Right lung (tissue), 10 donors: ENCODE measurements at places on chromosomes 2 and 18. TPM values are rescaled to one million over a fixed set of nuclear protein-coding genes. Genes with fewer than 3 reads are reported as not detected.

- DNase-seq: no peak
Observed at GRCh38 chr2:218727502-218728165, 17.0 kb downstream of the TTLL4 start.

GRCh38 chr2:42035241-42035640, 12.6 kb upstream of the PKDCC start:
- no peak for DNase-seq

DNA sequence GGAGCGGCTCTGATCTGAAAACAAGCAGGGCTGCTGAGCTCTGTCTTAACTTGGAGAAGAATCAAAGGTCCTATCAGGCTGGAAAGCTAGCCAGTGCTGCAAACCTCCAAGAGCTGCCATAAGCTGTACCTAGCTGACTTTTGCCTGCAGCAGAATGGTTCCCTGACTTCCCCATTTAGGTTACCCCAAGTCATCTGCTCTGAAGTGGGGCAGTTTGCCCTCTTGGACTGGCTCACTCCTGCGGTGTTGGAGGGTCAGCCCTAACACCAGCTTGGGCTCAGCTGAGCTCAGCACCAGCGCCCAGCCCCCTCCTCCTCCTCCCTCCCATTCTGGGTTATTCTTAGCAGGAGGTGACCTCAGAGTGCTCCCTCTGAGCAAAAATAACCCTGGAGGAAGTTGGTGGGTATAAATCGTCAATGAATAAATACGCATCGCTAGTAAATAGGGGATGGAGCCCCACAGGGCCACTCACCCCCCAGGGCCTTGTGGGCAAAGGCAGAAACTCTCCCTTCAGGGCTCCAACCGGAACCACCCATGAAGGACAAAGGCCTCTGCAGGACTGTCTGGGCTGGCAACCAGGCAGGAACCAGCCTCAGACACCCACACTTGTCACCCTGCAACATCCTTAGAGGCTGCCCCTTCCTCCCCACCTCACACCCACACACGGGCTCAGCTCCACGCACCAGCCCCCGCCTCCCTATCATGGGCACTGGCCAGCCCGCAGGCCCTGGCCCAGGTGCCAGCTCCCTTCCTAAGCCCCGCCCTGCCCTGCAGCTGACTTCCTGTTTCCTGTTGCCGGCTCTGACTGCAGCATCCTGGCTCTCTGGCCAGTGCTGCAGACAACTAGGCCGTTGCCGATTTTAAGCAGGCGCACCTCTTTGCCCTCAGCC, 46.9 kb downstream of the DNMT3A start:
- DNase-seq: no peak

- DNase-seq: peak; percentile 74
Observed at GRCh38 chr2:189561371-189562038, 19.1 kb downstream of the SLC40A1 start.

- DNase-seq: no peak
Observed at GRCh38 chr18:57429167-57430078, 5.8 kb upstream of the ONECUT2 start.

Gene VIL1
- 2.1 TPM for polyA plus RNA-seq

GRCh38 chr2:98034745-98035144, 39.0 kb upstream of the TMEM131 start:
- no peak for DNase-seq

DNA sequence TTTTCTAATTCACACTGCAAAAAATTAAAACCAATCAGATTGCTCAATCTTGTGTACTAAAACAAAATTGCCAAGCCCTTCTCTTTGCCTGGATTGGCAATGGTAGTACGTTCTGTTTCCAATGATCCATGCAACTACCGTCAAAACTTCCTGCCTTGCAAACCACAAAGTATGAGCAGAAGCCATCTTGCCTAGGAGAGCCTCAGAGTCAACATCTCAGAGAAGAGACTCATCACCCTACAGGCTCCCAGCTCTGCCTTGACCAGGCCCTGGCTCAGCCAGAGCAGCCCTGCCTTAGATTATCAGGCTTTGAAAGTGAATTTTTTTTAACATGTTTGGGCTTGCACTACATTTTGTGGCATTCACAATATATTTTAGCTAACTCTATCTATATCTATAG, 574.1 kb downstream of the SATB2 start:
- DNase-seq: no peak

DNA sequence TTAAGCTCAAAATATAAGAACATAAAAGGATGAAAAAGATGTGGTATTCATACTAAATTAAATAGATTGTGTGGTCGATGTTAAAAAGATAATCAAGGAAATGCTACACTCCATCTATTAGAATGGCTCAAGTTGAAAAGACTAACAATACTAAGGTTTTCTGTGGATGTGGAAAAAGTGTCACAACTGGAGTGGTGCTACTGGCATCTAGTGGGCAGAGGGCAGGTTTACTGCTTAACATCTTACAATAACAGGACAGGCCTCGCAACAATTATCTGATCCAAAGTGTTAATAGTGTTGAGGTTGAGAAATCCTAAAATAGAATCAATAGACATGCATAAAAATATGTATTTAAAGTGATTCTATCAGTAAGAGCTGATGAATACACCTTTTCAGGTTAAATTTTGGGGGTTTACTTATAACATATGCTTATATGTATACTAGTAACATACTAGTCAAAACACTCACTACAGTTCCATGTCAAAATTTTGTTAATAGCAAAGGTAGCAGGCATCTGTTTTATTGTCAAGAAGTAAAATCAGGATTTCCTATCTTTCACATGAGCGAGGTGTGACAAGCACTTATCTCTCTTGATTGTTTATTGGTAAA, 91.5 kb upstream of the TMEFF2 start:
- DNase-seq: no peak

DNA sequence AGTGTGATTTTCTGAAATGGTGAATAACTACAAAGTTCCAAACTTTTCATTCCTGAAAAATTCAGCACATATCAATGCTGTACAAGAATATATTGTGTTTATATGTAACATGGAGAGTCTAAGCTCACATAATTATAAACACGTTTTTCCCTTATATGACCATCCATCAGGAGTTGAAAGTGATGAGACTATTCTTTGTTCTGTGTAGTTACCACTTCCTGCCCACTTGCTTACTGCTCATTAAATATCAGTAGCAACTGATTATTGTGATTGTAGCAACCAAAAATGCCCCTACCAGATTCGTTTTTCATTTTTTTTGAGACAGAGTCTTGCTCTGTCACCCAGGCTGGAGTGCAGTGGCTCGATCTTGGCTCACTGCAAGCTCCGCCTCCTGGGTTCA, 30.8 kb downstream of the OTX1 start:
- no peak for DNase-seq

GRCh38 chr2:42923580-42924417, 131.4 kb upstream of the HAAO start:
- DNase-seq: no peak

Gene SAG
- 0.18 TPM for polyA plus RNA-seq

- no peak for DNase-seq
Observed at GRCh38 chr2:9758741-9759140, 84.5 kb upstream of the TAF1B start.

GRCh38 chr2:177031438-177032180, 181.0 kb upstream of the HNRNPA3 start:
- no peak for DNase-seq

Gene KCMF1
- 53.7 TPM for polyA plus RNA-seq

DNA sequence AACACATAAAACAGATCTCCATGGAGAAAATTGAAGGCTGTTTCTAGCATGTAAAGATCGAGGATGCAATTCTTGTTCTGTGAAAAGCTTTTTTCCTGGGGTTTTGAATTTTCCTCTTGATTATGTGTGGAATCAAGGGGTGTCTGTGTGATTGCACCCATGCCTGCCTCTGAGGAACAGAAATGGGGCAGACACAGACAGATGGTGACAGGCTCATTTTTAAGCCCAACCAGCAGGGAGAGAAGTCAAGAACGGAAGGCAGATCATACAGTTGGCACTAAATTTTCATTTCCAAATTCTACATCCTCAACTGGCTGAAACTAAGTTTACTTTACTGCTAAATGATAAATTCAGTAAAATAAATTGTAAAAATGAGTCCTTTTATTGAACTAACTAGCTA, 1037.7 kb upstream of the KLHL29 start:
- DNase-seq: no peak

Gene IL36B
- not detected for polyA plus RNA-seq

Gene MOGAT1
- polyA plus RNA-seq: not detected

DNA sequence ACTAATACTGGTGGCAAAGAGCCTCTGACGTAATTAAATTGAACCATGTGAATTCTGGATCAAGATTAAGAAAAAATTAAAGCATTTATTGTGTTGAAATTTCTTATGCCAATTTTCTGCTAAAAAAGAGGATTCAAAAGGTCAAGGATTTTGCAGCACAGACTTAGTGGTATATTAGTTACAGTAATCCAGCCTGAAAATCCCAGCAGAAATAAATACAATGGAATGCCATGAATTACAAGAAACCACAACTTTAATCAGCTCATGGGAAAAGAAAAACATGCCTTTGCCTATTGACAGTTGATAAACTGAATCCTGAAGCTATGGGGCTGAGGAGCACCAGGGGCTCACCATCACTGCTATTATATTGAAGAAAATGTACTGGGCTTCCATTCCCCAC, 114.8 kb upstream of the SATB2 start:
- DNase-seq: no peak

DNA sequence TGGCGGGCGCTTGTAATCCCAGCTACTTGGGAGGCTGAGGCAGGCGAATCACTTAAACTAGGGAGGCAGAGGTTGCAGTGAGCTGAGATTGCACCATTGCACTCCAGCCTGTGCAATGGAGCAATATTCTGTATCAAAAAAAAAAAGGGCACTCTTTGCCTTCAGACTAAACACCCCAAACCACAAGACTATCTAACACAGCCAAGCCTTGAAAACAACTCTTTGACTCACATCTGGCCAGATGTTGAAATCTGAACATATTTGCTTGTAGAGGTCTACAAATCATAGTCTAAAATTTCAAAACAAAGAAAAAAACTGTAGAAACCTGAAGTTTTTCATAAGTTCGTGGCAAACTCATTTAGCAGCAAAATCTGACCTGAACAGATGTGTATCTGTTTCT, 94.9 kb downstream of the FAM161A start:
- DNase-seq: no peak

DNA sequence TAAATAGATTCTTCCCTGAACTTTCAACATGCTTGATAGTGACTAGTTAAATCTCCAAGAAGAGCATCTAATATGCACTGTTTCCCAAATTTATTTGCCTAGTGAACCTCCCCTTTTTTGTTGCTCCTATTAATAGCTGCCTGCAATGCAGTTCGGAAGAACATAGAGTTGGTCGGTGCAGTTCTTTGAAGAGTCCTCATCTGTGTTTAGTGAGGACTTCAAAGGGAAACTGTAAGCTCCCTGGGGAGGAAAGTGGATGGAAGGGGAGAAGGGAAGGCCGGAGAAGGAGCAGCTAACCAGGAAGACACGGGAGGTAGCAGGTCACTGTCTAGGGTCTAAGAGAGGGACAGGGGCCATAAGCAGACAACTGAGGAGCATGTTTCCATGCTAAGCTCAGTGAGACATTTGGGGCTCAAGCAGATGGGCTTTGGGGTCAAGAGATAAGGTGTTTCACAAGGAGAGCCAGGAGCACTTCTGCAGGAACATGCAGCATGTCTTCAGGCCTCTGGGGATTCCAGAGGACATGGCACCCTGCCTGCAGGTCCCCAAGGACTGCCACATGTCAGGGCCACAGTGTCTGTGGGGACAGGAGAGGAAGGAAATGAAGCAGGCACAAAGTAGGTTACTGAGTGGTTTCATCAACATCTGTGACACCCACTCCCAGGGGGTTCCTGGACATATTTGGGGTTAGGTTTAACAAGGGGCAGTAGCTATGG, 48.7 kb upstream of the ANXA4 start:
- DNase-seq: no peak

Gene GCG
- not detected for polyA plus RNA-seq

Gene IHH
- 3.5 TPM for polyA plus RNA-seq

Gene RRM2
- 56.2 TPM for polyA plus RNA-seq

DNA sequence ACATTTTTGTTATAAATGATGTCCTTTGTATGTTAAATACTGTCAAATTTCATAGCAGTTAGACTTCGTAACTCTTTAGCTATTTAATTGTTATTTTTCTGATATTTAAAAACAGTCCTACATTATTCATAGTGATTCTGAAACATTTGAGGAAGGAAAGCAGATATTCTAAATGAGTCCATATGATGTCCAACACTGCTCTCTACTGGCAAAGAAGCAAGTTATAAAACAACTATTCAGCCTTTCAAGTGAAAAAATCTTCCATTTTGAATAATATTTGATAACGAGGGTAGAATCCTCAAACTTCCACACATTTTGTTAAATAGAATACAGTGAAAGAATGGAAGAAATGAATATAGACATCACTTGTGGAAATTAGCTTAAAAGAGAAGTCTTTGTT, 220.8 kb downstream of the GULP1 start:
- peak; percentile 38 for DNase-seq

DNA sequence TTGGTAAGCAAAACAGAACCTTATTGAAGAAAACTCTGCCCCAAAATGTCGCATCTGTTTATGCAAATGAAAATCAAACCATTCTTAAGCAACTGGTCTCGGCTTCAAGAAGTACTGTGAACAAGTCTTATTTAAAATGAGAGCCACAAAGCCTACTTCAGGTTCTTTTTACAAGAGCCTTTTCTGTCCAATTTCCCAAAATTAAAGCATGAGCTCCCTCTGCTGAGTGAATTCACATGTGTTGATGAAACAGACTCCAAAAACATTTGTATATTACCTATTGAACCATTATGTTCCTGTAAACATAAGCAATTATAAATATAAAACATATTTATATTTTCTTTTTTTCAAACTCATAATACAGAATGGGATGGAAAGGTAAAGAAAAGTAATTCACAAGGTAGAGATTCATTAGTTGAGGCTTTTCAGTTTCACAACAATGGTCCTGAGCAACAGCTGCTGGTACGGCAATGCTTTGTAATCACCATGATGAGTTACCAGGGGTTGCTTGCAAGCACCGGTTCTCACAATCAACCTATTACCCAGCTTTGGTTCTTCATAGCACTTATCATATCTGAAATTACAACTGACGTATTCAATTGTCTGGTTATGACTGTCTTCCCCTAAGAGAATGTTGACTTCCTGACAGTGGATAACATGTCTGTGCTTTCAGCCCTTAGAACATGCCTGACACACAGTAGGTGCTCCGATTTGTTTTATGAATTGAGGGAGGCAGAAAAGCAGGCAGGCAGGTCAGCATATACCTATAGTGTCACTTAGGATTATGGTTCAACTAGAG, 108.4 kb upstream of the BZW1 start:
- no peak for DNase-seq

GRCh38 chr2:100208141-100208770, 65.9 kb upstream of the AFF3 start:
- no peak for DNase-seq

GRCh38 chr2:241224018-241224850, 35.8 kb downstream of the ANO7 start:
- peak; percentile 23 for DNase-seq

Gene BUB1
- 46.1 TPM for polyA plus RNA-seq

- DNase-seq: peak; percentile 62
Observed at GRCh38 chr2:54471221-54471711, 15.1 kb downstream of the SPTBN1 start.

Gene CXCR4
- polyA plus RNA-seq: 41.8 TPM

Gene GULP1
- polyA plus RNA-seq: 113 TPM

- DNase-seq: peak; percentile 33
Observed at GRCh38 chr2:27303093-27304025, 4.9 kb downstream of the UCN start.

Gene PLGLB1
- 11.0 TPM for polyA plus RNA-seq

Gene TNFAIP6
- 2.4 TPM for polyA plus RNA-seq
